T1000 (cell line): ENCODE measurements at places on chromosomes 16 and 17.

DNA sequence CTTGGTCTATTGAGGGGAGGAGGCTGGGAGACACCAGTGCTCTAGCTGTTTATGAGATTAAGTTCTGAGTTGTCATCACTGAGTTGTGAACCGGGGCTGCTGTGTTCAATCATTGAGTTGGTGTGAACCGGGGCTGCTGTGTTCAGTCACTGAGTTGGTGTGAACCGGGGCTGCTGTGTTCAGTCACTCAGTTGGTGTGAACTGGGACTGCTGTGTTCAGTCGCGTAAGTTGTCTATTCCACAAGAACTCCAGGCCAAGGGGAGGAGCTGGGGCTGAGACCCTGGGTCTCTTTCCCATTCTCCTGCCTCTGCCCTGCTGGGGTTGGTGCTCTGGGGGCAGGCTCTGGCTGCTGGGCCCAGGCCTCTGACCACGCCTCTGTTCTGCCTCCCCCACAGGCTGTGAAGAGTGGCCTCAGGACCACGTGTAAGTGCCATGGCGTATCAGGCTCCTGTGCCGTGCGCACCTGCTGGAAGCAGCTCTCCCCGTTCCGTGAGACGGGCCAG is 24.5 kb downstream of the WNT9B start:
- no peak for DNase-seq

DNA sequence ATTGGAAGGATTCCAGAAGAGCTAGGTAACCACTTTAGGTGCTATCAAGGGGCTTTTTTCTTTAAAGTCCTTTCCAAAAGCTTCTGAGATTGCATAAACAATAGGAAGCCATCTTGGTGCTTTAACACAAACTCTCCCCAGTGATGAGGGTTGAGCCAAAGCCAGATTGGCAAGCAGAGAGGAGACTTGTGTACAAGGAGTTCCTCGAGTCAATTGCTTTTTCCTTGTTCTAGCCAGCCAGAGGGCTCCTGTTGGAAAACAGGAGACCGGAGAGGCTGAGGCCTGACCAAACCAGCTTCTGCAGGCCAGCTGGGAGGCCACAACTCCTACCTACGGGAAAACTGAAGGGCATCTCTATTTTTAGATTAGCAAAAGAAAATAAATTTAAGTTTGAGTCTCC is 46.5 kb downstream of the MAPT start:
- no peak for DNase-seq

DNA sequence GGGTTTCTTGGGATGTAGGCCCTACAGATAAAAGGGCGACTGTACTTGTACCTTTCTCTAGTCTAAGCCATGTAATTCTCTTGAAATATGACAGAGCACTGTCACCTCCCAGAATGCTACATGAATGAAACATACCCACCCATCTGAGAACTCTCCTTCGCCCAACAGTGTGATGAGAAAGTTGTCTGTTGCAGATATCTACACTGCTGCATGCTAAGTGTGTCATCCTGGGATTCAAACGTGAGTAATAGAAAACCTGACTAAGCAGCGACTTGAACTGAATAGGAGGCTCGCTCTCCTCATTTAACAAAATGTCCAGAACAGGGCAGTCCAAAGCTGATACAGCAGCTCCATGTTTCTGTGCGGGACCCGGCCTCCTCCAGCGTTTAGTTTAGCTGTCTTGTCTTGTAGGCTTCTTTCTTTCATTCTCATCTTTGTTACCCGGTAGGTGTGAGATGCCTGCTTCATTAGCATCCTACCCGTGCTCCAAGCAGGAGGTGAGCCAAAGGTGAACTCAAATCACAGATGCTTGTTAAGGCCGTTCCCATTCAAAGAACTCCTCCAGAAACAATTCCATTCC is 211.9 kb downstream of the PRKCA start:
- DNase-seq: no peak

- DNase-seq: no peak
Measured at GRCh38 chr16:404971-405486, 3.3 kb downstream of the DECR2 start.
